ENCODE measurements at places on chromosomes 11 and 22. TPM values are rescaled to one million over a fixed set of nuclear protein-coding genes. Genes with fewer than 3 reads are reported as not detected.

APOBEC3A gene
- total RNA-seq: 1.1 TPM

- no peak for DNase-seq
- no peaks in the 10 kb centered on the region for H3K36me3 ChIP-seq
- no peaks in the 10 kb centered on the region for H3K27me3 ChIP-seq
- H3K4me1 ChIP-seq: no peaks in the 10 kb centered on the region
- no peak overlapping the region for H3K27ac ChIP-seq
These were observed 84.1 kb downstream of the WNT7B start for GRCh38 chr22:45892681-45893461.

IFITM5 gene
- not detected for total RNA-seq

- no peaks in the 10 kb centered on the region for H3K27me3 ChIP-seq
- DNase-seq: no peak
- H3K36me3 ChIP-seq: no peaks in the 10 kb centered on the region
- no peaks in the 10 kb centered on the region for H3K4me1 ChIP-seq
These were observed 27.5 kb upstream of the P4HA3 start for GRCh38 chr11:74338963-74339362.

- DNase-seq: no peak
- no peaks in the 10 kb centered on the region for H3K27me3 ChIP-seq
- H3K4me3 ChIP-seq: no peak overlapping the region
- no peak overlapping the region for H3K27ac ChIP-seq
- H3K4me1 ChIP-seq: no peaks in the 10 kb centered on the region
- H3K36me3 ChIP-seq: peaks cover 8% of the 10 kb centered on the region
These were observed 56.6 kb downstream of the CDON start for GRCh38 chr11:126006068-126006467.

- H3K27ac ChIP-seq: no peak overlapping the region
- H3K36me3 ChIP-seq: no peaks in the 10 kb centered on the region
- no peaks in the 10 kb centered on the region for H3K27me3 ChIP-seq
These were observed 138.1 kb downstream of the MAML2 start for GRCh38 chr11:96204721-96205459.

SNX32 gene
- total RNA-seq: 0.37 TPM

DNA sequence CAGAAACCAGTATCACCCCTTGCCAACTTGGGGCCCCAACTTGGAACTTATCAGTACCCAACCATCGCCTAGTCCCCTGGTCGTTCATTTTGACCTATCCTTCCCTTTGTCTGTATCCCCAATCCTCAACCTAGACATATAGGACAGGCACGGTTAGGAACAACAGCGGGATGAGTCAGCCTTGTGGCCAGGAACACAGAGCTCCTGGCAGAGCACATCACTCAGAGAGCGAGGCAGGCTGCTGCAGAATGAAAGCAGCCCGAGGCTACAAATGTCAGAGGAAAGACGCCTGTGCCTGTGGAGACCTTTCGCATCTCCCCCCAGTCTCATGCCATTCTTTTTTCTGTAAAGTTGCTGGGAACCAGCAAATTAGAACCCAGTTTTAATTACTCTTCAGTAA, 14.6 kb downstream of the DKK3 start:
- no peaks in the 10 kb centered on the region for H3K27me3 ChIP-seq
- peaks cover 59% of the 10 kb centered on the region for H3K4me1 ChIP-seq
- H3K27ac ChIP-seq: peak overlapping the region; percentile 84
- no peak overlapping the region for H3K4me3 ChIP-seq
- peaks cover 60% of the 10 kb centered on the region for H3K36me3 ChIP-seq

CARNS1 gene
- 9.7 TPM for total RNA-seq

DDX25 gene
- not detected for total RNA-seq

Data from right atrium auricular region (tissue), 2 donors.